Vein endothelial cell (primary cell): ENCODE measurements at places on chromosomes 3 and 15. TPM values are rescaled to one million over a fixed set of nuclear protein-coding genes. Genes with fewer than 3 reads are reported as not detected.

MEX3B gene
- 13.1 and 16.3 TPM in 2 replicates for total RNA-seq

VEPH1 gene
- 178 and 210 TPM in 2 replicates for total RNA-seq

ANKUB1 gene
- not detected in 2 replicates for total RNA-seq

PRRT3 gene
- 2.0 TPM in 2 replicates for total RNA-seq

LNP1 gene
- total RNA-seq = 0.98 and 1.6 TPM in 2 replicates

ACKR2 gene
- total RNA-seq = not detected in 2 replicates

FYTTD1 gene
- 44.1 and 63.9 TPM in 2 replicates for total RNA-seq

ASB14 gene
- total RNA-seq = not detected in 2 replicates

CFAP92 gene
- 0.48 and 0.65 TPM in 2 replicates for total RNA-seq

PROS1 gene
- total RNA-seq = 9.1 and 12.6 TPM in 2 replicates

SAXO2 gene
- total RNA-seq = 0.33 and 1.8 TPM in 2 replicates

ROBO2 gene
- total RNA-seq = under 0.01 TPM in 1 of 2 replicates, not detected in the other

FEZF2 gene
- total RNA-seq = not detected in 2 replicates

PEX5L gene
- under 0.01 TPM in 1 of 2 replicates, not detected in the other for total RNA-seq

GOLGA8T gene
- total RNA-seq = not detected in 2 replicates

ZMAT3 gene
- total RNA-seq = 54.2 and 54.5 TPM in 2 replicates

ERICH6 gene
- not detected in 2 replicates for total RNA-seq

SLC49A4 gene
- 22.3 and 22.5 TPM in 2 replicates for total RNA-seq

CEP63 gene
- 13.1 and 16.5 TPM in 2 replicates for total RNA-seq

GPX1 gene
- total RNA-seq = 353 and 398 TPM in 2 replicates

CALML4 gene
- total RNA-seq = 2.0 and 3.2 TPM in 2 replicates

PLOD2 gene
- total RNA-seq = 190 and 284 TPM in 2 replicates

MUC20 gene
- 0.38 and 2.0 TPM in 2 replicates for total RNA-seq

NT5DC2 gene
- 67.3 and 112 TPM in 2 replicates for total RNA-seq

CD96 gene
- not detected in 2 replicates for total RNA-seq

PLCB2 gene
- 0.33 and 1.1 TPM in 2 replicates for total RNA-seq

TTC21A gene
- total RNA-seq = 3.6 and 5.6 TPM in 2 replicates

SLC28A1 gene
- not detected in 2 replicates for total RNA-seq

ETFA gene
- total RNA-seq = 127 and 143 TPM in 2 replicates

PARP3 gene
- 12.4 and 13.6 TPM in 2 replicates for total RNA-seq

ATP13A5 gene
- total RNA-seq = not detected in 2 replicates

UBL7 gene
- total RNA-seq = 30.8 and 42.5 TPM in 2 replicates

DLL4 gene
- 80.4 and 101 TPM in 2 replicates for total RNA-seq

PIF1 gene
- 8.5 and 8.8 TPM in 2 replicates for total RNA-seq

FAM3D gene
- under 0.01 TPM in 1 of 2 replicates, not detected in the other for total RNA-seq

C15orf39 gene
- 16.0 and 18.9 TPM in 2 replicates for total RNA-seq

NR2E3 gene
- 0.19 TPM in 1 of 2 replicates, not detected in the other for total RNA-seq

ETV5 gene
- total RNA-seq = 46.7 and 55.9 TPM in 2 replicates

CCR8 gene
- total RNA-seq = not detected in 2 replicates

DUOXA2 gene
- total RNA-seq = not detected in 2 replicates

GDPGP1 gene
- 10.1 and 11.8 TPM in 2 replicates for total RNA-seq

SLC9A9 gene
- total RNA-seq = 0.98 and 1.4 TPM in 2 replicates

MINAR1 gene
- 1.2 and 2.6 TPM in 2 replicates for total RNA-seq

PLD1 gene
- 64.7 and 65.4 TPM in 2 replicates for total RNA-seq

TMEM44 gene
- total RNA-seq = 40.8 and 55.5 TPM in 2 replicates

PRSS50 gene
- not detected in 2 replicates for total RNA-seq

ECE2 gene
- total RNA-seq = not detected in 2 replicates

NAALADL2 gene
- 1.3 and 2.9 TPM in 2 replicates for total RNA-seq

FBXO40 gene
- not detected in 2 replicates for total RNA-seq

IL5RA gene
- total RNA-seq = not detected in 2 replicates

HIGD2B gene
- total RNA-seq = not detected in 2 replicates

BHLHE40 gene
- 11.9 and 24.8 TPM in 2 replicates for total RNA-seq

SLC12A8 gene
- 0.65 and 0.86 TPM in 2 replicates for total RNA-seq

IL17RE gene
- total RNA-seq = 0.33 and 0.57 TPM in 2 replicates

SYNPR gene
- total RNA-seq = not detected in 2 replicates

NEK11 gene
- total RNA-seq = 2.6 and 2.9 TPM in 2 replicates

SV2B gene
- total RNA-seq = 2.3 and 2.9 TPM in 2 replicates

TM4SF18 gene
- 91.5 and 264 TPM in 2 replicates for total RNA-seq

C3orf70 gene
- 0.33 and 0.67 TPM in 2 replicates for total RNA-seq

TRAT1 gene
- not detected in 2 replicates for total RNA-seq
